ENCODE measurements at places on chromosomes 13 and 19.

GRCh38 chr19:45876161-45876410 is 9.9 kb downstream of the IRF2BP1 start:
- DNase-seq: no peak

- no peak for DNase-seq
Measured at GRCh38 chr13:105465251-105465650, 1070.2 kb downstream of the EFNB2 start.

DNA sequence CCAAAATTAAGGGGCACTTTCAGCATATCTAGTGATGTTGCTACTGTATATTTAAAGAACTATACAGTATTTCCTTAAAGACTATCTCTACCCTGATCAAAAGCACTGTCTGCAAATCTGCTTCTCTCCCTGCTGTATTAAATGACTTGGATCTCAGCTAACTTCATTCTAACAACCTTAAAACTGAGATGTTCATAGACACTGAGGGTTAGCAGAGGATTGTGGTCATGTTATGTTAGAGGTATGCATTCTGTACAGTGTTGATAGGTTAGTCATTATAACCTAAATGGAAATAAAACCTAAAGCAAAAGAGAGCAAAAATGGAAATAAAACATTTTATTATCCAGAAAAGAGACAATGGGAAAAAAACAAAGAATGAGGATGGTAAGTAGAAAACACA is 9.9 kb downstream of the GPR183 start:
- DNase-seq: no peak

GRCh38 chr13:49690133-49690994 is 922 bp downstream of the EBPL start:
- DNase-seq: no peak

GRCh38 chr19:29586401-29586800 is 19.7 kb upstream of the POP4 start:
- no peak for DNase-seq

DNA sequence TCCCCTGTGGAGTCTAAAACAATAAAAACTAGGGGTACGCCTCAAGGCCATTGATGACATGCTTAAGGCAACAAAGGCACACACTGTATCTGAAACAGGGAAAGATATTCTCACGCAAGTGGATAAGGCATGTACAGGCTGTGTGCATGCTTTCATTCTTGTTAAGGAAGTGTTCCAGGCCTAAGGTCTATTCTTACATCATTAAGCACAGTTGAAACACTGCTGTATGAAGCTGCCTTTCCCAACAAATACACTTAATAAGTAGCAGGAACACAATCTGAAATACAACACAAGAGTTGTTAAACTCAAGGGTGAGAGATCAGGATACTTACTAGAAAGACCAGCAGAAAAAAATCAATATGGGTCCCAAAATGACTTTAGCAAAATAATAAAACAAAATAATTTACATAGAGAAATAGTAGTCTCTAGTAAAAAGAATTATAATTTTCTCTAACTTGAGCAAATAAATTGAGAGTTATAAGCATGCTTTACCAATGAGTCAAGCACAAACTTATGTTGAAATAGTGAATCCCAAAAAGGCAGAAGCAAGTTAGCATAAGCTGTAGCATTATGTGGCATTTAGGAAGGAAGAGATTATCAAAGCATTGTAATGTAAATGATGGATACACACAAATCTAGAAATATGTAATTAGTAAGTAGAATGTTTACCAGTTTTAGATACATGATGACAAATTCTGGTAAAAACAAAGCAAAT is 796.9 kb downstream of the SLITRK1 start:
- DNase-seq: no peak

DNA sequence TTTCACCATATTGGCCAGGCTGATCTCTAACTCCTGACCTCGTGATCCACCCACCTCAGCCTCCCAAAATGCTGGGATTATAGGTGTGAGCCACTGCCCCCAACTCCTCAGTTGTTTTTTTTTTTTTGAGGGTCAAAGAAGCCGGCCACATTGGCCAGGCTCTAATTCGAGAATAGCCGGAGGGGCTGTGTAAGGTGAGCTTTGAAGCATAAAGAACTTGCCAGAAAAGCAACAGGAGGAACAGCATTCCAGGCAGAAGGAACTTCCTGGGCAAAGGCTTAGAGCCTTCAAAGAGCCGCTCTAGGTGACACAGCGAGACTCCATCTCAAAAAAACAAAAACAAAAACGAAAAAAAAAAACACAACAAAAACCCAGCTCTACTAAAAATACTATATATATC is 1.2 kb upstream of the BABAM1 start:
- DNase-seq: no peak

- DNase-seq: no peak
Measured at GRCh38 chr19:33266974-33267484, 35.3 kb downstream of the CEBPA start.
